ENCODE measurements at places on chromosomes 11 and 22.
A peak's percentile ranks its signal among the peaks of the same experiment; 100 is the strongest.

- DNase-seq = no peak
These were observed 38.9 kb upstream of the CSNK2A3 start for GRCh38 chr11:11391796-11392463.

- DNase-seq = peak; percentile 54
These were observed 926 bp downstream of the PRR5L start for GRCh38 chr11:36296884-36297543.

GRCh38 chr22:20319041-20319744 lies 667 bp downstream of the DGCR6L start:
- DNase-seq = peak; percentile 35

DNA sequence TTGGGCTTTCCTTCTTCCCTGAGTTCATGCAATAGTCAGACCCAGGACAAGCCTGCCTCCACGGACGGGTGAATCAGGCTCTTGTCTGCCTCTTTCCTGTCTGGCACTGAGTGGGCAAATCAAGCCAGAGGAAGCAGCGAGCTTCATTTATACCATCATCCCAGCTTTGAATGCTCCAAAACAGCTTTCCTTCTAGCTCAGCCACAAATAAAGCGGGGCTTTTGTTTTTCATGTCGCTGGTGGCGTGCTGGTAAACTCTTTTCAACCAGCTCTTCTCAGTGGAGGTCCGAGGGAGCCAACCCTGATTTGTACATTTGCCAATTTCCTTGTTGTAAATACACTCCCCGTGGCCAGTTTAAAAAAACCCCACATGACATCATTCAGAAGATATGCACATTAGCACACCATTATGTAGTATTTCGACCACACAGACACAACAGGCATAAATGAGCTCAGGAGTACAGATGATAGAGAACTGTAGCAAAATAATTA lies 8.6 kb downstream of the C11orf91 start:
- no peak for DNase-seq

- no peak for DNase-seq
These were observed 6.6 kb upstream of the GAS2 start for GRCh38 chr11:22659783-22660182.
